ENCODE measurements at places on chromosomes 12 and 14. TPM values are rescaled to one million over a fixed set of nuclear protein-coding genes. Genes with fewer than 3 reads are reported as not detected.

DNA sequence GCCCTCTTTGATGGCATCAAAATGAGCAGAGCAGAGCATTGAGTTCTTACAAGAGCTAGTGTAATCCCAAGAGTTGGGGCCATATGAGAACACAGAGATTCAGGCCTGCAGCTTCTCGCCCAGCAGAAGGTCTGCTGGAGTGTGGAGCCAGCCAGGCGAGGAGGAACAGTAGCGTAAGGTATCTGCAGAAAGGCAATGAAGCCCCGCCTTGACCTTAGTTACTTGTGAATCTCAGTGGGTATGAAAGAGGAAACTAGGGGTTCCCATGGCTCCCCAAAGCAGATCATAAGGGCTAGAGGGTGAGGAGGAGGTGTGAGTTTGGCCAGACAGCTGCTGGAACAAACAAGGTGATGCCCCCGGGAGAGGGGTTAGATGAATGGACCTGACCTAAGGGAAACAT is 49.4 kb downstream of the SLC8A3 start:
- DNase-seq: no peak
- no peak overlapping the region for H3K27ac ChIP-seq
- peaks cover 16% of the 10 kb centered on the region for H3K27me3 ChIP-seq
- no peak overlapping the region for H3K4me3 ChIP-seq
- H3K36me3 ChIP-seq: no peaks in the 10 kb centered on the region
- H3K4me1 ChIP-seq: no peaks in the 10 kb centered on the region

DNA sequence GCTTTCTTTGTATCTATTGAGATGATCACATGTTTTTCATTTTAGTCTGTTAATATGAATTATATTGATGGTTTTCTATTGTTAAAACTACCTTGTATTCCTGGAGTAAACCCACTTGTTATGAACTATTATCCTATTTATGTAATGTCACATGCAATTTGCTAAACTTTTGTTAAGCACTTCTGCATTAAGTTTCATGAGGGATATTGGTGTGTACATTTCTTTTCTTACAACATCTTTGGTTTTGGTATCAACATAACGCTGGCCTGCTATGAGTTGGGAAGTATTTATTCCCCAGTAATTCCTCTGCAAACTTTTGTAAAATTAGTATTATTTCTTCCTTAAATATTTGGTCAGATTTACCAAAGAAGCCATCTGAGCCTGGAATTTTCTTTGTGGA is 46.5 kb upstream of the AMIGO2 start:
- DNase-seq: no peak
- H3K36me3 ChIP-seq: peaks cover 29% of the 10 kb centered on the region
- H3K4me3 ChIP-seq: no peak overlapping the region
- H3K27me3 ChIP-seq: no peaks in the 10 kb centered on the region

- H3K27ac ChIP-seq: no peak overlapping the region
- H3K4me3 ChIP-seq: no peak overlapping the region
- H3K27me3 ChIP-seq: no peaks in the 10 kb centered on the region
- no peak for DNase-seq
- no peaks in the 10 kb centered on the region for H3K36me3 ChIP-seq
- H3K4me1 ChIP-seq: no peaks in the 10 kb centered on the region
These were observed 3.3 kb downstream of the GUCY2C start for GRCh38 chr12:14693116-14693515.

- no peaks in the 10 kb centered on the region for H3K27me3 ChIP-seq
- H3K27ac ChIP-seq: no peak overlapping the region
- no peak for DNase-seq
- H3K4me3 ChIP-seq: no peak overlapping the region
These were observed 96.2 kb upstream of the BMP4 start for GRCh38 chr14:54052696-54053385.

GRCh38 chr14:68548194-68549076 is 244.4 kb downstream of the ZFP36L1 start:
- no peaks in the 10 kb centered on the region for H3K4me1 ChIP-seq
- no peaks in the 10 kb centered on the region for H3K27me3 ChIP-seq
- no peak overlapping the region for H3K27ac ChIP-seq
- no peaks in the 10 kb centered on the region for H3K36me3 ChIP-seq

- H3K27me3 ChIP-seq: peaks cover 17% of the 10 kb centered on the region
- H3K36me3 ChIP-seq: no peaks in the 10 kb centered on the region
- DNase-seq: no peak
- peaks cover 3% of the 10 kb centered on the region for H3K4me1 ChIP-seq
- no peak overlapping the region for H3K4me3 ChIP-seq
These were observed 16.3 kb downstream of the MUCL1 start for GRCh38 chr12:54870617-54871016.

DNA sequence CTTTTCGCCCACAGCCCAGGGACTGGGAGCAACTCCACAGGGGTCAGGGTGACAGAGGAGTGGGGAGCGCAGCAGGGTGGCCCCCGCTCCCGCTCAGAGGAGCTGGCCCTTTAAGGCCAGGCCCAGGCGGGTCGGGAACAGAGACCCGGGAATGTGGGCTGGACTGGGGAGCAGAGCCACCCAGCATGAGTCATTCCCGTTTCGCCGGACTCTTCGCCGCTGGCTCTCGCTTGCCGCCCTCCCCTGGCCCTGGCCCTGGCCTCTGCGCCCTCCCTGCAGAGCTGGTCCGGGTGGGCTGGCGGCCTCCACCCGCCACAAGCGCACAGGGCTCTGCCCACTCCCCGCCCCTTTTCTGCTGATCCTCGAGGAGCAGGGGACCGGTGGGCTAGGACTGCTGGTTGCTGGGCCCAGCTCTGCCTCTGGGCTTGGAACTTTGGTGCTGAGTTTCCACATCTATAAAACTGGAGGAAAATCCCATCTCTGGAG is 92.8 kb downstream of the NINJ2 start:
- no peak overlapping the region for H3K4me3 ChIP-seq
- peaks cover 37% of the 10 kb centered on the region for H3K4me1 ChIP-seq
- no peak for DNase-seq

Gene C12orf50
- not detected for total RNA-seq

Gene RBP5
- total RNA-seq: not detected

Gene CACNA1C
- 0.14 TPM for total RNA-seq

Gene KRT83
- total RNA-seq: not detected

Gene SCNN1A
- 2.7 TPM for total RNA-seq

Data from activated naive CD8-positive, alpha-beta T cell treated with anti-CD3 and anti-CD28 coated beads for 36 hours (primary cell).